ENCODE measurements at places on chromosomes 7 and 10.

- no peak for ATAC-seq
These were observed 36.9 kb upstream of the PPIF start for GRCh38 chr10:79310200-79310865.

DNA sequence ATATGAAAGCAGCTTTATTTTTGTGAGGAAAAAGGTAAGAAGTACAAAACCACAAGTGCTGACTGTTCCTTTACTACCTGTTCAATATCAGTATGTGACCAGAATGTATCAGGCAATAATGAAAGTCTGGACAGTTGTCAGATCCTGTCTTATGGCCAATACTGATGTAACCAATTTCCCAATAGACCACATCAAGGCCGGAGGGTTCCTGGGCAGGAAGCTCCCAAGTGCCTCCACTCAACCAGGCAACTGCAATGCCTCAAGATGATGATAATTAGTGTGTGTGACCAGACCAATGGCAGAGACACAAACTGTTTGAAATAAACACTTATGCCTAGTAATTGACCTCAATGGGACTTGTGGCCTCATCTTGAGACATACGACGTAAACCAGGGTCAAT is 149.4 kb upstream of the ASAH2 start:
- ATAC-seq: no peak

DNA sequence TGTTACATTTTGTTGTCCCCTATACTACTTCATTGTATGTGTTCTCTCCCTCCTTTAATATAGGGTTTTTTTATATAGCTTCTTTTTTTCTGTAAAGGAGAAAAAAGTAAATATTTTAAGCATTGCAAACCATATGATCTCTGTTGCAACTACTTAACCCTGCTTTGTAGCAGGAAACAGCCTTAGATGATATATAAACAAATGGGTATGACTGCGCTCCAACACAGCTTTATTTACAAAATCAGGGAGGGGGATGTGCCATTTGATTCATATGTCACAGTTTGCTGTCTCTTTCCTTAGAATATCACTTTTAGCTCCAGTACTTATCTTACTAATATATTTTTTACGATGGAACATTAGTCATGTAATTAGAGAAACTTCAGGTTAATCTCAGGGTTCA is 155.2 kb upstream of the GNAI1 start:
- ATAC-seq: no peak

DNA sequence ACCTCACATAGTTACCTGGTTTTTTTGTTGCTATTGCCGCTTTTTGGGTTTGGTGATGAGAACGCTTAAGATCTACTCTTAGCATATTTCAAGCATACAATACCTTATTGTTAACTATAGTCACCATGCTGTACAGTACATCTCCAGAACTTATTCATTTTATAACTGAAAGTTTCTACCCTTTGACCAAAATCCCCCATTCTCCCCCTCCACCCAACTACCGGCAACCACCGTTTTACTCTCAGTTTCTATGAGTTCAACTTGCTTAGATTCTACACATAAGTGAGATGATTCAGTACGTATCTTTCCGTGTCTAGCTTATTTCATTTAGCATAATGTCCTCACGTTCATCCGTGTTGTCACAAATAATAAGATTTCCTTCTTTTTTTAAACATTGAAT is 86.7 kb upstream of the IL6 start:
- ATAC-seq: no peak

DNA sequence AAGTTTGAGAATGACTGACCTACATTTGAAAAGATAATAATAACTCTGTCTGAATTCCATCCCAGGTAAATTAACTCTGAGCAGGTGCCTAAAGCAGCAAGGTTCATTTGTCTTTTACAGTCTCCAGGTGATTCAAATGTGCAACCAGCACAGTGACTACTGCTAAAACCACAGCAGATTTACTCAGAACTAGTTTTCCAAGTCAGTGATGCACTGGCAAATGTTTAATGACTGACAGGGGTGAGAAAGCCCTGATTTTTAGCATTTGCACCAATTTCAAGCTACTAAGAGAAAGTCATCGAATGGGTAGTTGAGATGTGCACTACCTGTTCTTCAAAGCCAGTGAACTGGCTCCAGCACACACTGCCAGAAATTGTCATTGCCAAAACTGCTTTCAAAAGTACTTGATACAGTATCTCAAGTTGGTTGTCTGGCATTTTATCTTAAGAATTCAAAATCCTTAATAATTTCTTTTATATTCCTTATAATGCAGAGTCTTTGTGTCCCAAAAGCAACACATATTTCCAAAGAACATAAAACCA is 60.3 kb downstream of the ATOH7 start:
- no peak for ATAC-seq
